ENCODE measurements at places on chromosomes 4 and X.

- DNase-seq, result no peak
These were observed 132.1 kb upstream of the TLL1 start for GRCh38 chr4:165740911-165741310.

- DNase-seq, result no peak
These were observed 567.4 kb downstream of the IQCM start for GRCh38 chr4:149248191-149248764.

DNA sequence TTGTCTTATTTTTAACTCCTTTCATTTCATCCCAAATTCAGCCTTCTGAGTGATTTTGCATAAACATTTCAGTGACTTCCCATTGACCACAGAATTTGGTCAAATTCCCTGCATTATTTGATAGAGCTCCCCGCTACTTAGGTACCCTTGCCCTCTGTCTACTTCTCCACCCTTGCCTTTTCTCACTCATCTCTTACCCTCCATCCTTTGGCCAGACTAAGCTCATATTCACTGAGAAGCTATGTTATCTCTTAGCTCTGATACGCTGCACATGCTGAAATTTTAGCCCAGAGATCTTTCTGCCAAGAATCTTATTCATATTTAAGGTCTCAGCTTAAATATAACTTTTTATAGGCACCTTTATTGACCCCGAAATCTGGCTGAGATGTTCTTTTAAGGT lies 1031.9 kb downstream of the ADGRL3 start:
- DNase-seq, result no peak

- DNase-seq, result no peak
These were observed 85.4 kb downstream of the CBR4 start for GRCh38 chr4:168924667-168925066.

DNA sequence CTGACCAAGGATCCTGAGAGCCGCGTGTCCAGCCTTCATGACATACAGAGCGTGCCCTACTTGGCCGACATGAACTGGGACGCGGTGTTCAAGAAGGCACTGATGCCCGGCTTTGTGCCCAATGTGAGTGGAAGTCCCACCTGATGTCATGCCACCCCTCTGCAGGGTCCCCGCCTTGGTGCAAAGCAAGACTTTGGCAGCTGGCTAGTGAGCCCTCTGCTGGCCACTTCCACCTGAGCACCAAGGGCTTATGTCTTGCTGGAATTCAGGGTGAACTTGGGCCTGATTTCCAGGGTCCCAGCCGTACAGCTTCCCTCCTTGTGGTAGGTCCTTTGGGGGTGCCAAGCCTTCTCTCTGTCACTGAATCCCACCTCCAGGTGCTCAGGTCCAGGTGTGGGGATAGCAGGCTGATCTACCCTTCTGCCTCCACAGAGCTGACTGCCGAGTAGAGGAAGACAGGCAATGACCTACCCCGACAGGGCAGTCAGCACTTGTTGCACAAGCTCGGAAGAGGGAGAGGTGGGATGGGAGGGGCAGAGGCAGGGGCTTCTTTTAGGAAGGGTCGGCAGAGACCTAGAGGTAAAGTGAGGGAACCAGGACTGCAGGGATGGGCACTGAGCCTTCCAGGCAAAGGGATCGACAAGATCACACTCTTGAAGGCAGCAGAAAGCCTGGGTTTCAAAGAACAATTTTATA lies 248.1 kb downstream of the EVC2 start:
- no peak for DNase-seq

- DNase-seq, result no peak
These were observed 3.1 kb upstream of the PCDH10 start for GRCh38 chr4:133145758-133146573.

DNA sequence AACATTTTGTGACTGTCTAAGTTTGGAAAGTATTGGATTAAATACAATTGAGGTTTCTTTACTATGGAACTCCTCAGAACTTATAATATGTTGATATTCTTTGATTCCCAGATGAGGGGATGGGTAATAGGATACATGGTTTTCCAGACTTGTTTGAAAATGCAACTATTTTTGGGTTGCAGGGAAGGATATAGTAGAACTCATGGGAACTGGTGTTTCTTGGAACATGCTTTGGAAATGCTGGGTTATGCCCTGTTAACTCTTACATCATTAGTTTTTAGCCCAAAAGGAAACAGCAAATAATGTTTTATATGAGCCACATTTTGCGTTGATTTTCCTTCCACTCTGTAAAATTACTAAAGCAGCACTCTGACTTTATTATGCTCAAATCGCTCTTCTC lies 41.9 kb downstream of the HPF1 start:
- DNase-seq, result no peak

DNA sequence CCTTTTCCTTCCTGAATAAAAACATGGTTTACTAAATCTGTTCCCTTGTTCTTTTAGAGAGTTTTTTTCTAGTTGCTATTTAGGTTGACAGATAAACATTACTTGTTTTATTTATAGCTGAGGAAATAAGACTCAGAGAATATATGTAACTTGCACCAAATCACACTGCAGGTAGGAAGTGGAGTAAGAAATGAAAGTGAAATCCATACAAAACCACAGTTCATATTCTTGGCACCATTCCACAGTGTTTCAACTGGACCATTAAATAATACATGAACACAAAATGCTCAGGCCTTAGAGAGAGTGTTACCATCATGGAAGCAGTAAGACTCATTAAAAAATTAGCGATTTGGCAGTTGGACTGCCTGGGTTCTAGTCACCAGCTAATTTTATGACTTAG lies 326.9 kb upstream of the SLIT2 start:
- no peak for DNase-seq

DNA sequence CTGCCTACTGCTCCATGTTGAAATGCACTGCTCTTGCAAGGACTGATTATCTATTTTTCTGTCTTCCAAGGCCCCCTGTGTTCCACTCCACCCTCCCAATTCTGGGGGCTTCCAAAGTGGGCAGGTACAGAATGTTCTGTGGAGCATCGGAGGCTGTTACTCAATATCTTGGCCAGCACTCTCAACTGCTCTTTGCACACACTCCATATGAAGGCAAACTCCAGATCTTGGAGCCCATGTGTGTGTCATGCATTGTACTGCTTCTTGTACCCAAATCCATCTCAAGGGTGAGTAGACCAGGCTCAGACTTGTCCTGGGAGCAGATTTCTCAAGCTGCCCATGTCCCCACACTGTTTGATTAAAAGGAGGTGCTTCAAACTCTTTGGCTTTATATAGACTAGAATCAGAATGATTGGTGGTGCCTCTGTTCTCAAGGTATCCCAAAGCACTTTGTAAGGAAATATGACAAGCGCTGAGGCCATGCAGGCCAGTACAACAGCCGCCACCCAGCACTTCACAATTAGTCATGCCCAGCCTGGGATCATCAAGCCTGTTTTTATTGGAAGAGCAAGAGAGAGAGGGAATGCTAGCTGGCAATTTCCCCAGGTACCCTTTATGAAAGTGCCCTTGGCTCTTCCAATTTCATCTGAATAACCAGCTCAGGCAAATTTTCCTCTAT lies 44.3 kb downstream of the AR start:
- no peak for DNase-seq

GRCh38 chrX:108323751-108324150 lies 114.5 kb downstream of the COL4A6 start:
- DNase-seq, result no peak

DNA sequence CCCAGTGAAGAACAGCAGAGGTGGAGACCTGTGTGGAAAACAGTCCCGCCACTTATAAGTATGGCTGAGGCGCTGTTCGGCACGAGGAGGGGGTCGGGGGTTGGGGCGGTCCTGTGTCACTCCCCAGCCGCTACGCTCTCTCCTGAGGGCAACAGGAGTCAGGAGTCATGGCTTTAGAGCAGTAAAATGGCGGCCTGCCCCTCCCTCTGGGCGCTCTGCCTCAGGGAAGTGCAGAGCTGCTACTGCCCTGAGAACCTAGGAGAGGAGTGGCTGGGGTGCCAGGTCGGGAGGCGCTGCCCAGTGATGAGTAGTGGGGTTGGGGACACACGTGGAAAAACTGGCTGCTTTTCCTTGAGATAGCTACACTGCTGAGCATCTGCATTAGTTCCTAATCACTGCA lies 551.2 kb upstream of the AMOT start:
- no peak for DNase-seq

DNA sequence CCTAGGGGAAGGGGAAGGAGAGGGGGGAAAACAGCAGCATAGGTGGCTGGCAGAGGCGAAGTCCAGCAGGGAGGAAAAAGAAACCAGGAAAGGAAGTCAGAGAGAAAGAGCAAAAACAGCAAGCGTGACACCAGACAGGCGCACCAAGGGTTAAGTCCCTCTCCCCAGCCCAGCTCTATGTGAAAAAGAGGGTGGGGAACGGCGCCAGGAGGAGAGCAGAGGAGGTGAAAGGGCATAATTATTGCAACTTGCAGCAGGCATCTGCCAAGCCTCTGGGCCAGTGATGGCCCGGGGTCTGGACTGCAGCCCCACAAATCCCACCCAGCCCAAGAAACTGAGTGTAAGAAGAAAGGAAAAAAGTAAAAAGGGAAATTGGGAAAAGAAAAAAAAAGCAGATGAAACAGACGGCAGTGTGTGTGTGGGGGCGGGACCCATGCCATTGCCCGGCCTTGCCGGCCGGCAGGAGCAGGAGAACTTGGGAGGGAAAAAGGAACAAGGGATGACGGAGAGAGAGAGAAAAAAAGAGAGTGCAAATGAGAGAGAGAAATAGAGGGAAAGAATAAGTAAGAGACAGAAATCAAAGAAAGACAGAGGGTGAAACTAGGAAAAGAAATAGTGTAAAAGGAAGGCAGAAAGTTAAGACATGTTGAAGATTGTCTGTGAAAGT lies 14.1 kb upstream of the RHOXF2 start:
- DNase-seq, result no peak

DNA sequence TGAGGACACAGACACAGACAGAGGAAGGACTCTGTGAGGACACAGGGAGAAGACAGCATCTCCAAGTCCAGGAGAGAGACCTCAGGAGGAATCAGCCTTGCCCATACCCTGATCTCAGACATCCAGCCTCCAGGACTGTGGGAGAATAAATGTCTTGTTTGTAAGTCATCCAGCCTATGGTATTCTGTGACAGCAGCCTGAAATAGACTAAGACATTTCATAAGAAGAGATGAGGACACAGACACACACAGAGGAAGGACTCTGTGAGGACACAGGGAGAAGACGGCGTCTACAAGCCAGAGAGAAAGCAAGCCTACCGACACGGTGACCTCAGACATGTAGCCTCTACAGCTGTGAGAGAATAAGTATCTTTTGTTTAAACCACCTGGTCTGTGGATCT lies 112.1 kb downstream of the DHRSX start:
- DNase-seq, result no peak

GRCh38 chr4:109608879-109609278 lies 48.8 kb downstream of the MCUB start:
- no peak for DNase-seq

DNA sequence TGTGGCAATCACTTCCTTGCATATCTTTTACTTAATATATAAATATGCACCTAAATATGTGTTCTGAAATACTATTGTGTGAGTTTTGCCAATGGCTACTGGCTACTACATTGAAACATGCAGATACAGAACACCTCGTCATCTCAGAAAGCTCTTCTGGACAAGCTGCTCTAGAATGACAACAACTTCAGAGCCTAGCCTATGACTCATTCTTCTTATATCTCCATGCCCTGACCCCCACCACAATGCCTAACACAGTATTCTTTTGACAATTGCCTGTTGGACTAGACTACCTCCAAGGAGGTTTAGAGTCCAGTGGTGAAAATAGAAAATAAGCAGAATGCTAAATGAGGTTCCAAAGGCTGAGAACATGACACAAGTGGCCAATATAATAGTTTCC lies 17.6 kb upstream of the DMP1 start:
- DNase-seq, result no peak

DNA sequence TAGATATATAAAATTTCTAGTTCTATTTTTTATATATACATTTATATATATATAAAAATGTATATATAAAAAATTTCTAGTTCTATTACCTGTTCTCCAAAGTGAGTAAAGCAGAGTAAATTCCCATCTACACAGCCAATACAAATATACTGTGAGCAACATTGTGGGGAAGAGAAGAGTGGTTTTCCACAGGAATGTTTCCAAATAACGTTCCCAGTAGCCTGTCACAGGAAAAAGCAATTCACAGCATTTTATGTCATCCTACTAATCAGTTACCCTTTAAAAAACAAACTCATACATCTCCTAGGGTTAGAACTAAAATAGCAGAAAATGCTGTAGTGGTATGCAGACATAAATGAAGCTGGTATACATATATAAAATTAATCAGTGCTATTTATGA lies 44.5 kb downstream of the AASDH start:
- DNase-seq, result no peak

DNA sequence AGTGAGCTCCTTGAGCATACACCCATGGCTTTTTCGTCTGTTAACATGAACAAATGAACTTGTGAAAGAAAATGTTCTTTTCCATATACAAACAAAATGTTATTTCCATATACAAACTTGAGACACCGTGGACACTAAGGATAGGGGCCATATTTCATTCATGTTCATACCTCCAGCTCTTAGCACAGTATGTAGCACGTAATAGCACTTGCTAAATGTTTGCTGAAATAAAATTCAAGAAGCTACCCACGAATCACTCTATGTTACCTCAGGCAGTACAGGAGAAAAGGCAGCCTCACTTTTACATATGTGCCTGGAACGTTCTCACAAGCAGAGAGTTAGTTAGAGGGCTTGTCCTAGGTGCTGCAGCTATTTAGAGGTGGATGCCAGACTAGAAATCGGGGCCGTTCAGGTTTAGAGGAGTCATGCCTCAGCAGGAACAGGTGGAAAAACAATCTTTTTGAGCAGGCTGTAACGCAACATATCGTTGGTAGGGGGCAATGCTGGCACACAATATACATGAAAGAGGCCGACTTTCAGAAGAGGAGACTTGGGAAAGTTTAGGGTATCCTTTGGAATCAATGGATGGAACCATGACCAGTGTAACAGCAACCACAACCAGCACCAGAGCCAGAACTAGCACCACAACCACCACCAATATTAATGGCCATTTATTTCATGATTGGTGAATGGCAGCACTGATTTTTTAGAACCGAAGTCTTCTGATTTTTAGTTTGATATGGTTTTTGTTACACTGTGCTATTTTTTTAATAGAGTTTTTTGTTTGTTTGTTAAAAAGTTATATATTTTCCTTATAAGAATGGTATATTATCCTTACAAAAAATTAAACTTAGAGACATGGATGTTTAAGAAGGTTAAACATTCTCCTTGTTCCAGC lies 14.8 kb upstream of the PAQR3 start:
- DNase-seq, result no peak

- no peak for DNase-seq
These were observed 153.2 kb upstream of the PRDX4 start for GRCh38 chrX:23514082-23514481.

Data from stimulated activated CD8-positive, alpha-beta memory T cell treated with anti-CD3 and anti-CD28 coated beads, Interleukin-4, amount 100 ng/mL, for 4 hours (primary cell).